ENCODE measurements at places on chromosomes 7 and 10.

- H3K4me1 ChIP-seq = peaks cover 2% of the 10 kb centered on the region
- no peak for DNase-seq
- H3K27ac ChIP-seq = no peak overlapping the region
- no peaks in the 10 kb centered on the region for H3K27me3 ChIP-seq
Measured at GRCh38 chr7:155603205-155603857, 41.1 kb upstream of the RBM33 start.

- no peak overlapping the region for H3K27ac ChIP-seq
- DNase-seq = no peak
- H3K4me3 ChIP-seq = no peak overlapping the region
- no peaks in the 10 kb centered on the region for H3K36me3 ChIP-seq
- peaks cover 35% of the 10 kb centered on the region for H3K27me3 ChIP-seq
- peaks cover 6% of the 10 kb centered on the region for H3K4me1 ChIP-seq
Measured at GRCh38 chr7:15688911-15689310, 2.4 kb upstream of the MEOX2 start.

- H3K4me1 ChIP-seq = peaks cover 4% of the 10 kb centered on the region
- H3K27me3 ChIP-seq = no peaks in the 10 kb centered on the region
- H3K36me3 ChIP-seq = peaks cover 5% of the 10 kb centered on the region
- no peak for DNase-seq
- no peak overlapping the region for H3K4me3 ChIP-seq
- no peak overlapping the region for H3K27ac ChIP-seq
Measured at GRCh38 chr7:2420216-2420933, 17.0 kb downstream of the CHST12 start.

DNA sequence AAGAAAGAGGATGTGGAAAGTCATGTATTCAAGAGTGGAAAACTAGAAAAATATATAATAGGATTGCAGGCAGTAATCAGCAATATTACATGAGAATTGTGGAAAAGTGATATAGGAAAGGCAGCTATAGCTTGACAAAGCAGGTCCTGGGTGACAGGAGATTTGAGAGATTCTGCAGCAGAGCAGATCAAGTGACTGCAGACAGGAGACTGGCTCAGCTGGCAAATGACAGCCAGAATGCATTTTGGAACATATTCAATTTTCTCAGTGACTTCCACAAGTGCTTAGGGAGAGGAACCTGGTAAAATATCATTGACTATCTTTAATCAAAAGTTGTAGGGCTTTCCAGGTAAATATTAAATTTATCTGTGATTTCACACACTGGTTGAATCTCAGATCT, 260.5 kb upstream of the CACNA2D1 start:
- no peaks in the 10 kb centered on the region for H3K27me3 ChIP-seq
- H3K4me3 ChIP-seq = no peak overlapping the region
- no peak overlapping the region for H3K27ac ChIP-seq
- DNase-seq = no peak
- H3K4me1 ChIP-seq = no peaks in the 10 kb centered on the region

- no peak overlapping the region for H3K4me3 ChIP-seq
- DNase-seq = no peak
- H3K27ac ChIP-seq = no peak overlapping the region
- H3K36me3 ChIP-seq = no peaks in the 10 kb centered on the region
Measured at GRCh38 chr10:90480466-90480865, 377.4 kb downstream of the HTR7 start.

GRCh38 chr10:119165171-119166117, at the start of gene SFXN4:
TSS of gene SFXN4 (minus strand) at chr10:119165714. CDS start at chr10:119165647, 67 bp downstream.
- H3K36me3 ChIP-seq = peaks cover 16% of the 10 kb centered on the region
- H3K4me1 ChIP-seq = no peaks in the 10 kb centered on the region
- DNase-seq = peak; percentile 59
- peak within 1 kb of the TSS; percentile 88 for H3K4me3 ChIP-seq
- H3K27me3 ChIP-seq = no peaks in the 10 kb centered on the region

- no peaks in the 10 kb centered on the region for H3K36me3 ChIP-seq
- peak overlapping the region; percentile 73 for H3K4me3 ChIP-seq
- H3K27me3 ChIP-seq = no peaks in the 10 kb centered on the region
- no peaks in the 10 kb centered on the region for H3K4me1 ChIP-seq
Measured at GRCh38 chr10:18400201-18400905, 251.0 kb downstream of the NSUN6 start.

DNA sequence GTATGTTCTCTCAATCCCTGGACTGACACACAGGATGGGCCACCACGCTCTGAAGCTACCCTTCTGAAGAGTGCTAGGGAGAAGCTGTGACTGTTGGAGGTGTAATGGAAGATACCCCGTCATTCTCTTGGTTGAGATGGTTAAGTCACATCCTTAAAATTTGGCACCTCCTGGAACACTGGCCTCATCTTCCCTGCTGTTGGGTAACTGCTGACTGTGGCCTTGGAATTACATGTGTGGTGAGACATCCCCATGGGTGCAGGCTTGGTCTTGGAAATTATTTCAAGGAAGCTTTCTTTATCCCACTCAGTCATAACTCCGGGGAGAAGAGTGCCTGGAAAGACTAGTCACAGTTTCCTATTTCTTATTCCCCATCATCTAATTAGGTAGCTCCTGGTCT, 62.0 kb downstream of the LRMDA start:
- H3K27me3 ChIP-seq = no peaks in the 10 kb centered on the region
- H3K36me3 ChIP-seq = no peaks in the 10 kb centered on the region
- no peaks in the 10 kb centered on the region for H3K4me1 ChIP-seq
- H3K4me3 ChIP-seq = no peak overlapping the region
- H3K27ac ChIP-seq = no peak overlapping the region

- H3K27me3 ChIP-seq = no peaks in the 10 kb centered on the region
- no peak for DNase-seq
- H3K27ac ChIP-seq = no peak overlapping the region
- H3K36me3 ChIP-seq = no peaks in the 10 kb centered on the region
- H3K4me3 ChIP-seq = peak overlapping the region; percentile 71
- H3K4me1 ChIP-seq = peaks cover 6% of the 10 kb centered on the region
Measured at GRCh38 chr7:39734633-39735004, 111.2 kb downstream of the RALA start.

DNA sequence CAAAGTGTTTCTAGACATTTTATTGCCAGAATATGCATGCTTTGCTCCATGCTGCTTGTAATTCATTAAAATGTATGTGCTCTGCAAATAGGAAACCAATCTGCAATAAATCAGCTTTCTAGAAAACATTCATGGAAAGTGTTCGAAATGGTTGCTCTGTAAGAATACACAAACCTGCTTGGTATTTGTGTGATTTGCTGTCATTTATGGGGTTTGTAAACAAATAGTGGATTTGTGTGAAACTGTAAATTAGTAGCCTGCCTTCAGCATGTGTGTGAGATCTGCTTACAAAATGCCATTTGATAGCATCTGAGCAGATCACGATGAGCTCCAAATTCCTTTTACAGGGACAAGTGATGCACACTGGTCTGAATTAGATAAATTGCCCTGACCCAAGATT, 219.0 kb upstream of the CSTF2T start:
- H3K4me1 ChIP-seq = peaks cover 2% of the 10 kb centered on the region
- no peaks in the 10 kb centered on the region for H3K27me3 ChIP-seq
- no peak overlapping the region for H3K4me3 ChIP-seq
- no peak overlapping the region for H3K27ac ChIP-seq
- peaks cover 4% of the 10 kb centered on the region for H3K36me3 ChIP-seq

DNA sequence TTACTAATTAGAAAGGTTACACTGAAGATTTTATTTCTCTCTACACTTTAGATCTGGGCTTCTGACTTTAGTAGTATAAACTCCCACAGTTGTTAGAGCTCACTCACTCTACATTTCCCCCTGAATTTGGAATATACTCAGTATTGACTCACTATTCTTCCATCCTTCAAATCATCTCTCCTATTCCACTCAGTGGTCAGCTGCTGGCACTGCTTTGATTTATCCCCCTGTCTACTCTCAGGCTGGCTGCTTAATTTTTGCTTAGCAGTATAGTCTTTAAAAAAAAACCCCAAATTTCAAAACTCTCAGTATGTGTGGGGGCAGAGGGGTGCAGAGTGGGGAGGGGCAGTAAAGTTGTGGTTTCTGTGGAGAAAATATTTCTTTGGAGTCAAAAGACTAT, 68.9 kb downstream of the CDK6 start:
- H3K4me3 ChIP-seq = no peak overlapping the region

Measured in H9 (cell line).